ENCODE measurements at places on chromosomes 3 and 15.
A peak's percentile ranks its signal among the peaks of the same experiment; 100 is the strongest.

GRCh38 chr3:18134386-18135059 lies 290.6 kb downstream of the SATB1 start:
- H3K27ac ChIP-seq = no peak overlapping the region
- no peak for DNase-seq
- H3K36me3 ChIP-seq = no peaks in the 10 kb centered on the region

DNA sequence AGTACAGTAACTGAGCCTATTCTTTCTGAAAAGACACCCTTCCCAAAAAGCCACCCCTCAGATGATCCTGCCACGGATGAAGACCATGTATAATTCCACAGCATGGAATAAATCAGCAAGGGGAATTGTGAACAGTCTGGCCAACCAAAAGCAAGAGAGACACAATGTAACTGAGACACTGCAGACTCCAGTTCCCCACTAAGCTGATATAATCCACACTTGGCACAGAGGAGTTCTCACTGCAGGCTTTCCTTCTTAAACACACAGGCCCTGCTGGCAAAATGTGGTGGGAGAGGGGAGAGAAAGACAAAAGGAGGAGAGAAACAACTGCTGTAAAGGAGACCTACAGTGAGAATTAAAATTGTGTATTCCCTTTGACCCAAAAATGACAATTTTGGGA lies 12.7 kb downstream of the GPR156 start:
- no peaks in the 10 kb centered on the region for H3K36me3 ChIP-seq
- H3K27me3 ChIP-seq = no peaks in the 10 kb centered on the region
- H3K27ac ChIP-seq = no peak overlapping the region
- no peaks in the 10 kb centered on the region for H3K4me1 ChIP-seq
- no peak overlapping the region for H3K4me3 ChIP-seq

- peaks cover 8% of the 10 kb centered on the region for H3K36me3 ChIP-seq
- no peaks in the 10 kb centered on the region for H3K27me3 ChIP-seq
- H3K4me1 ChIP-seq = peaks cover 45% of the 10 kb centered on the region
- no peak for DNase-seq
Observed at GRCh38 chr15:63221346-63221745, 31.9 kb downstream of the RAB8B start.

DNA sequence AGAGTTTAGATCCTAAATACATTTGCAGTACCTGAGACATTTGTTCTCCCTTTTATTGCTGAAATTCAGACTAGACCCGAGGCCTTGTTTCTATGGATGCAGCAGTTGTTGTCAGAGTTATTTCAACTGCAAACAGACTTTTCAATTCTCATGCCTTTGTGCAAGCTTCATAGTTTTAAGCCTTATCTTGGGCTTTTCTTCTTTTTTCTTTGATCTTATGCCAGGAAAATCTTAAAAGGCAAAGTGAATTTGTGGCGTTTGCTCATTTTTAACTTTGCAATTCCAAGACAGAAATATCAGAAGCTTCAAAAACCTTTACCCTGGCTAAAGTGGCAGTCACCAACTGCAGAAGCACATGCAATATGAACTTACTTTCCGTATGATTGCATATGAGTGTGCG lies 576.7 kb downstream of the DIPK2A start:
- H3K27me3 ChIP-seq = no peaks in the 10 kb centered on the region
- no peaks in the 10 kb centered on the region for H3K4me1 ChIP-seq
- H3K27ac ChIP-seq = no peak overlapping the region
- no peak overlapping the region for H3K4me3 ChIP-seq
- no peak for DNase-seq

DNA sequence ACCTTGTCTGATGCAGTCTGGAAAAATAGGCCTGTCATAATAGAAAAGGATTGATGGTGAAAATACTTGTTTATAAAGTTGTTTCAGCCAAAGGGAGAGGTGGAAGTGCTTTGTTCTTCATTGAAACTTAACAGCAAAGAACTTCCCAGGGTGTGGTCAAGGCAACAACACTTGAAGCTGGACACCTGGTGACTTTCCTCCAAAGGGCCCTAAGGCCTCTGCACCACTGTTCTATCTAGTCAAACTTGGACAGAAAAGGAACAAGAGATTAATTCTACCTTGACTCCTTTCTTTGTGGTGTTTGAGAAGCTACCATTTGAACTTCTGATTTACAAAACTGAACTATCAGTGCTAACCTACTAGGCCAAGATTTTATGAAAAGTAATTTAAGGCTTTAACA lies 102.0 kb downstream of the CMSS1 start:
- no peaks in the 10 kb centered on the region for H3K27me3 ChIP-seq
- no peaks in the 10 kb centered on the region for H3K36me3 ChIP-seq
- no peak overlapping the region for H3K4me3 ChIP-seq
- H3K4me1 ChIP-seq = peaks cover 24% of the 10 kb centered on the region
- H3K27ac ChIP-seq = no peak overlapping the region

GRCh38 chr3:18739099-18739433 lies 313.9 kb upstream of the SATB1 start:
- no peak overlapping the region for H3K4me3 ChIP-seq
- DNase-seq = no peak
- H3K27me3 ChIP-seq = no peaks in the 10 kb centered on the region
- H3K4me1 ChIP-seq = no peaks in the 10 kb centered on the region

DNA sequence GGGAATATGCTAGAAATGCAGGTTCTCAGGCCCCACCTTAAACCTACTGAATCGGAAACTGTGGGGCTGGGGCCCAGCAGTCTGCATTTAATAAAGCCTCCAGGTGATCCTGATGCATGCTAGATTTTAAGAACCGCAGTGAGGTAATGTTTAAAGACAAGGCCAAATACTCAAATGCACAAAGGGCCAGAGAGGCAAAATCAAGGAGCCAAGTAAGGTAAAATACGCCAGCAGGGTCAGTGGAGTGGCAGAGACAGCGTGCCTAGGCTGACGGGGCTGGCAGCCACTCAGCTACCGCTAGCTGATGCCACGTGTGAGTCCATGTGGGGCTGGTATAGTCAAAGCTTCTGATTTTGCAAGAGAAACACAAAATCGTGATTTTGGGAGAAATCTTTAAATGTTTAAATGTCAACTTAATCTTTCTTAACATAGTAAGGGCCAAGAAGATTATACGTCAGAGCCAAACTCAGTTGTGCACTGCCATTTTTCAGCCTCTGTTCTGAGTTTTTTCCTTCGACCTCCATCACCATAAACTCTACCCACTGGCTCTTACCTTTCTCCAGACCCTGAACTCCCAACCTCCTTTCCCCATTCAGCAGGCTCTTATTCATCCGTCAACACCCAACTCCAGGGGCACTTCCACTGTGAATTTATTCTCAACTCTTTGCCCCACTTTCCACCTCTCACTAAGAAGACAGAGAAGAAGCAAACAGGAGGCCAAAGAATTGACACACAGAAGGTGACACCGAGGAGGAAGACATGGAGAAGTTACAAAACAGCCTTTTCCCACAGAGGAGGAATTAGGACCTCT lies 136.6 kb upstream of the RAD18 start:
- no peak for DNase-seq
- H3K27me3 ChIP-seq = no peaks in the 10 kb centered on the region
- no peak overlapping the region for H3K27ac ChIP-seq
- no peak overlapping the region for H3K4me3 ChIP-seq

DNA sequence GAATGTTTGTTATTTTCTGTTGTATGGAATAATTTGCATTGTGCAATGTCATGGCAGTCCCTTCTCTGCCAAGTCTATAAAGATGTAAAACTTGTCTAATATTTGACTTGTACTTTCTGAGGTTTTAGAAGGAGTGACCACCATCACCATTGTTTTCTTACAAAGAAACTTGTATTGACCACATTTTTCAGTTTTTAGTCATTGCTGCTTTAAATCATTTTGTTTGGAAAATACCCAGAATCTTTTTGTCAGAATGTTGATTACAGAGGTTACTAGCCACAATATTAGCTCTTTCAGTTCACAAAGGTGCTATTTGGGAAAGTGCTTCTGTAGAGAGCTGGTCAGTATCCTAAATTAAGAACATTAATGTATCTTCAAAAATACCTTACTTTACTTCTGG lies 532.4 kb upstream of the GBE1 start:
- no peak for DNase-seq
- no peak overlapping the region for H3K4me3 ChIP-seq
- no peaks in the 10 kb centered on the region for H3K4me1 ChIP-seq
- H3K27ac ChIP-seq = no peak overlapping the region
- H3K27me3 ChIP-seq = no peaks in the 10 kb centered on the region

DNA sequence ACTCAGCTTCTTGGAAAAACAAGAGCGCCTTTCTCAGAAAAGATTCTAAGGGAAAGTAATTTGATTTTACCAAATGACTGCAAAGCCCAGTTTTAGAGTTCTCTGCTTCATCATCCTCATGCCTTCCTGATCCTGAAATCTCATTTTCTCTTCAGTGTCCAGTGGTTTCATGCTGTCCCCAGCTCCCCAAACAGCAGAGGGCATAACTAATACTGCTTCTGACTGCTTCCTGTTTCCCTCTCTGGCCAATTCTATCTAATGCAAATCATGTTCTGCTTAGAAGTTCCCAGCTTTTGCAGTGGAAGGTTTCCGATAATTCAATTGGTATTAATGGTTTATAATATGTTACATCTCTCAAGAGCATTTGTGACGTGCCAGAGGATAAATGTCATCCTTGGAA lies 161.1 kb downstream of the CLSTN2 start:
- H3K27ac ChIP-seq = no peak overlapping the region
- H3K4me1 ChIP-seq = no peaks in the 10 kb centered on the region
- H3K4me3 ChIP-seq = no peak overlapping the region
- H3K27me3 ChIP-seq = no peaks in the 10 kb centered on the region
- no peak for DNase-seq
- H3K36me3 ChIP-seq = no peaks in the 10 kb centered on the region

GRCh38 chr3:49785565-49786356 lies 581 bp downstream of the IP6K1 start:
- H3K4me3 ChIP-seq = peak overlapping the region; percentile 72
- DNase-seq = no peak
- no peaks in the 10 kb centered on the region for H3K27me3 ChIP-seq
- peaks cover 6% of the 10 kb centered on the region for H3K36me3 ChIP-seq

DNA sequence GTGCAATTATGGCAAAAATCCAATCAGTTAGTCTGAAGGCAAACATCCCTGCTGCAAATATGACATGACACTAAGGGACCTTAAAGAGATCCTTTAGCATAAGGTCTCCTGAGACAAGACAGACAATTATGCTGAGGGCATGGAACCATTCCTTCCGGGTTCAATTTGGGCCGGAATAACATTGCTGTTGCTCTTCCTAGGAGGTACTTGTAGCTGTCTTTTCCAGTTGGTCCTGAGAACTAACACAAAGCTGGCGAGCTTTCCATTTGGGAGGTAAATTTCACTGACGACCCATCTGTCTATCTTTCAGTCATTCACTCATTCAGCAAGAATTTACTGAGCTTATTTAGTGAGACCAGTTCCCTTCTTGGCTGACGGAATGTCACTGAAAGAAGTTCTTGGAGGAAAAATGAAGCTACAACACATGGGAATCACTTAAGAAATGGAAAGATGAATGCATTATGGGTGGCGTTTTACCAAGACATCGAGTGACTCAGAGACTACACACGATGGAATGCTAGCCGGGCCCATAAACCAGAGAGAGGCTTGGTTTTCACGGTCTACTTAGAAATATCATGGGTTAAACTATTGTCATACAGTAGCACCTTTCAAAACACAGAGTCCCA lies 215.5 kb downstream of the PDZRN3 start:
- H3K36me3 ChIP-seq = no peaks in the 10 kb centered on the region
- no peaks in the 10 kb centered on the region for H3K27me3 ChIP-seq
- no peak overlapping the region for H3K4me3 ChIP-seq

GRCh38 chr3:28376424-28376823 lies 27.8 kb upstream of the AZI2 start:
- no peak overlapping the region for H3K27ac ChIP-seq
- H3K4me3 ChIP-seq = no peak overlapping the region
- H3K27me3 ChIP-seq = no peaks in the 10 kb centered on the region
- DNase-seq = no peak
- H3K36me3 ChIP-seq = no peaks in the 10 kb centered on the region

DNA sequence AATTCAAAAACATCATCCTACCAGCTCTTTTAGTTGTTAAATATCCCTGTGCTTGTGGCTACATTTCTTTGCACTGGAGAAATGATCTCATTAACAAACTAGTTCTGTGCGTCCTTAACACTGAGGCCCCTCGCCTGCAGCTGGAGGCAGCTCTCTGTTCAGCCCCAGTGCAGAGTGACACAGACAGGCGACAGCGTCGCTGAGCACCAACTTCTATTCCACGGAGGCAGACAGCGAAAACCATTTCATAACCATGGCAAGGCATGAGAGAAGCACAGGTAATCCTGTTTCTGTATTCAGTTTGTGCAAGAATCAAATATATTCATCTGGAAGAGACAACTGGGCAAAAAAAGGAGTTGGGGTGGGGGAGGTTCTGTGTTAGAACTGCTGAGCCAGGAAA lies 530.7 kb downstream of the ZIC1 start:
- no peak for DNase-seq
- no peak overlapping the region for H3K4me3 ChIP-seq
- H3K36me3 ChIP-seq = no peaks in the 10 kb centered on the region
- no peak overlapping the region for H3K27ac ChIP-seq
- no peaks in the 10 kb centered on the region for H3K27me3 ChIP-seq

GRCh38 chr3:184443364-184443763 lies 63.5 kb downstream of the CHRD start:
- no peak overlapping the region for H3K4me3 ChIP-seq
- no peak for DNase-seq
- no peaks in the 10 kb centered on the region for H3K4me1 ChIP-seq

- H3K4me3 ChIP-seq = no peak overlapping the region
- H3K27ac ChIP-seq = no peak overlapping the region
- H3K4me1 ChIP-seq = no peaks in the 10 kb centered on the region
- DNase-seq = no peak
- H3K27me3 ChIP-seq = no peaks in the 10 kb centered on the region
Observed at GRCh38 chr3:113241292-113242095, 30.1 kb downstream of the BOC start.

DNA sequence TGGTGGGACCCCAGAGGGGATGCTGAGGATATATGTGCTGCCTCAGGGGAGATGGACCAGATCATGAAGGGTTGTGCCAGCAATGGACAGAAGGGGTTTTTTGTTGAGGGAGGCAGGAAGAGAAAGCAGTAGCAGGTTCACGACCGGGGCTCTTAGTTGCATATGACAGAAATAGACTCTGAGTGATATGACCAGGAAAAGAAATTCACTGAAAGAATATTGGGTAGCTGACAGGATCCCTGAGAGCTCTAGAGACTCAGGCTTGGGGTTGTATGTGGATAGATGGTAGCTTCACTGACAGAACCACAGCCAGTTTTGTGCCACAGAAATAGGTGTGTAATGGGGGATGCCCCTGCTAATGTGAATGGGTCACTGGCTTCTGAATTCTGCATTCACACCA lies 241.6 kb downstream of the ZNF621 start:
- H3K4me3 ChIP-seq = no peak overlapping the region
- no peak overlapping the region for H3K27ac ChIP-seq
- no peaks in the 10 kb centered on the region for H3K36me3 ChIP-seq
- no peaks in the 10 kb centered on the region for H3K27me3 ChIP-seq
- no peak for DNase-seq
- H3K4me1 ChIP-seq = no peaks in the 10 kb centered on the region
